Urinary bladder (tissue), 4 donors: ENCODE measurements at places on chromosomes 2 and 18.

DNA sequence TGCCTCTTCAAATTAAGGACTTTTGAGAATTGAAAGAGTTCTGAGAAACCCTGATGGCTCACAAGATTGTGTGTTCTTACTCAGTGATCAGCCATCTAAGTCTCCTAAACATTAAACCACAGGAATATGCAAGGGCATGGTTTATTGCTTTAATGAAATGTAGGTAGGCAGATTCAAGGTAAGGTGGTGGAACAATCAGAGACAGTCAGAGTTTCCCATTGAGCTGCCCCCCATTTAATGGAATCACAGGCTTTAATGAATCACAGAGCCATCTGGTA lies 107.8 kb upstream of the LRATD1 start:
- DNase-seq, result no peak

- no peak for DNase-seq
Measured at GRCh38 chr2:201758234-201758633, 22.5 kb downstream of the ALS2 start.

- no peak for DNase-seq
Measured at GRCh38 chr2:40409734-40410133, 42.2 kb downstream of the SLC8A1 start.

GRCh38 chr18:58615140-58616132 lies 13.5 kb downstream of the ALPK2 start:
- DNase-seq, result no peak

- DNase-seq, result no peak
Measured at GRCh38 chr2:128504246-128505149, 185.8 kb upstream of the HS6ST1 start.

GRCh38 chr2:73268830-73269685 lies 15.2 kb downstream of the FBXO41 start:
- DNase-seq, result no peak

- DNase-seq, result no peak
Measured at GRCh38 chr2:7437141-7437540, 519.9 kb downstream of the RNF144A start.

DNA sequence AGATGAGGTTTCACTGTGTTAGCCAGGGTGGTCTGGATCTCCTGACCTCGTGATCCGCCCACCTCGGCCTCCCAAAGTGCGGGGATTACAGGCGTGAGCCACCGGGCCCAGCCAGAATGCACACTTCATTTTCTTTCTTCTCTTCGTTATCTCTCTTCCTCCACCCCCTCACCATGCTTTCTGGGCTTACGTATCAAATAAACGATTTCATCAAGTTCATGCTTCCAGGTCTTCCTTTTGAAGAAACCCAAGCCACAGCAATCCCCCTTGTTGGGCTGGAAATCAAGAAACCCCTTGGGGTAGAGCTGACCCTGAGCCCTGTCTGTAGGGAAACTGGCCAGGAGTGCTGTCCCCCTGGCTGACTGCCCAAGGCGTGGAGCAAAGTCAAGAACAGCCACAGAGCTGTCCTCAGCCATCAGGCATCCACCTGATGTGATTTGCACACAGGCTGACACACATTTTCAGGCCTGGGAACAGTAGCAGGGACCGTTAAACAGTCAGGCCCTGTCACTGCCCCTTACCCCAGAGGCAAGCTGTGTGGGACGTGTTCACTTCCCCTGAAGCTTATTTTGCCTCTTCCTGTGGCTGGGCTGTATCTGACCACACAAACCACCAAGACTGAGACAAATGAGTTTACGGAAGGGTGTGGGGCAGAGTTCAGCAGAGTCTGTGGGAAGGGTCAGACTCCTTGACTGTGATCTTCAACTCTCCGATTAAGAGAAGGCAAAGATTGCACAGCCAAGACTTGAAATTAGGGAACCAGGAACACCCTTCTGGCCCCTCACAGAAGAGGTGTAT lies 15.1 kb upstream of the NMUR1 start:
- no peak for DNase-seq

DNA sequence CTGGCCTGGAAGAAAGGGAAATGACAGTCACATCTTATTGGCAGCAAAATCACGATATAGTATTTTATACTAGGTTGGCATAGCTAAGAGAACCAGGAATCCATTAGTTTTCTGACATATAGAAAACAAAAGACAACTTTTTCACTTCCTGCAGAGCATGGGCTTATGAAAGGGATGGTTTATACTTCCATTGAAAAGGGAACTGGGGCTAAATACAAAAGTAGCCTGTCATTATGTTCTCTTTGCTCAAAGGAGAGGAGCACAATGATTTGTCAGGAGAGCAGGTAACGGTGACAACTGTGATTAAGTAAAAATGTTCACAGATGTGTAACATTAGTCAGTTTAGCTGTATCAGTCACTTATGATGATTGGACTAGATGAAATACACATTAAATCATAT lies 46.4 kb downstream of the SLC25A12 start:
- no peak for DNase-seq

GRCh38 chr2:128446049-128446873 lies 127.6 kb upstream of the HS6ST1 start:
- DNase-seq, result no peak

DNA sequence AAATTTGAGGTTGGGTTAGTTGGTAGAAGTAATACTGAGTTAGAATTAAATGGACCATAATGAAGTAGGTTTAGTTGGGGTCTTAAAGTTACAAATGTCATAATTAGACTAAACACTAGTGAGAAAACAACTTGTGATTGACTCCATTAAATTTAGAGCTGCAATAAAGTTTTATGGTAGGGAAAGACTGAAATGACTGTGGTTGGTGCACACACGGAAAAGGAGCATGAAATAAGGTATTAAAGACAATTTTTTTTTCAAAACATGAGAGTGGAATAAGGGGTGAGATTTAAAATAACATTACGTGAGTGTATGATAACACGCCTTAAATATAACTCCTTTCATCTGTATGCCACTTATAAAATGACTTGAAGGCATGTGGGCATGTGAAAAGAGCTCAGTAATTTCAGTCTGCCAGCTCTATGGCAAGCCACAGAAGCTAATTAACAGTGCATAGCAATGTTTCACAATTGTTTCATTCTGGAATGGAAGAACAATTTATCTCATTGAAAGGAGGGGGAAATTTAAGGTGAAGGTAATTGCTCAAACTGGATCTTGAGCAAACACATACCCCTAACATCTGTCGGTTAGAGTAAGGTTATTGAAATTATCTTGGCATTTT lies 1.4 kb downstream of the FRZB start:
- no peak for DNase-seq

DNA sequence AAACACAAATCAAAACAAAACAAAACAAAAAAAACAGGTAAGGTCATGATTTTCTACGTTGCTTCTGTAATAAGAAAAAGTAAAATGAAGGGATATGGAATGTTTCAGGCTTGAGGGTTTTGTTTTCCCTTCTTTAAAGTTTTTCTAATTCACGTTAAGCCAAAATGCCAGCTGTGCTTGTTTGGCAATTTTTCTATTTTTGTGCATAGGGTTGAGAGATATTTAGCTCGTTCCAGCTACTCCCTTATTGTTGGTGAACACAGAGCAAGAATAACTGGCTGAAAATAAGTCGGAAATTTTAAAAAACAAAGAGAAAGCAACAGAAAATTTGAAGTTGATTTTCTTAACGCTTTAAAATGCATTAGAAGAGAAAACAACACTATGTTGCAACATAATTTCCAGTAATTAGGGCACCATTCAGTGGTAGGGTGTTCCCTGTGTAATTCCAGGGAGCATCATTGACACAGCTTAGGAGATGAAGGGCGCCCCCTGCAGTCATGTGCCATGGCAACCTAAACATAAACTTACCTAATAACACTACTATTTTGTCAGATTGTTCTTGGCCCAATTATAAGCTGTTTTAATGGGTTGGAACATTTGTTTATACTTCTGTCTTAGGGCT lies 99.5 kb downstream of the DTNA start:
- no peak for DNase-seq

DNA sequence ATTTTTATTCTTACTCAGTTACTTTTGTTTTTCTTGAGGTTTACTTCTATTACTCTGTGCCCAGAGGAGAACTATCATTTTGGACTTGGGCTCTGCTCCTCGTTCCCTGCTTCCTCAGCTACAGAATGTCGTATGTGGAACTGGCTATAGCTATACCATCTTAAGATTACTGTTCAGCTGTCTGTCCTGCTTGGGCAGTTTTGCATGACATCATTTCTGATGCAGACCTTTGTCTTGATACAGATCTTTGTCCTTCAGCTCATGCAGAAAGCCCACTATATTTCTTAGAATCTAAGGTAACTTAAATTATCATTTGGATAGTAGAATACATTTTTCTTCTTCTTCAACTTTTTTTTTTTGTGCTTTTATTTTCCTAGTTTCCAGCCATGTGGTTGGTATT lies 13.8 kb upstream of the C1GALT1C1L start:
- DNase-seq, result no peak

GRCh38 chr2:202169131-202169530 lies 69.3 kb downstream of the SUMO1 start:
- no peak for DNase-seq

DNA sequence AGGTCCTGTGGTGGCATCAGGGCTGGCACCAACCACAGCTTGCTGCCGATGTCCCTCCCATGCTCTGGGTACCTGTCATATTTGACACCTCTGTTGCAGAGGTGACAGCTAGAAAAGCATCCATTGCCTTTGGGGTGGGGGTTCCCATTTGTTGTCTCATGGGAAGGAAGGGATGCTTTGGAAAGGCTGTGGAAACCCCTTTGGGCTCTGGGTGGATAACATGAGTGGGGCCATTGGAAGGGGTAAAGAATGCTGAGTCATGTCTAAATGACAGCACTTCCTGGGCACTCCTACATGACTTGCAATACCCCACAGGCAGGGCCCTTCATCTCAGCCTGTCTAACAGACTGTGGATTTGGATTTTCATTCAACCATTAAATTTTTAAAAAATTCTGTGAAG lies 27.8 kb downstream of the CTIF start:
- no peak for DNase-seq

GRCh38 chr2:118822572-118822971 lies 24.9 kb downstream of the EN1 start:
- DNase-seq, result no peak

- DNase-seq, result no peak
Measured at GRCh38 chr2:108593547-108594098, 59.4 kb downstream of the LIMS1 start.

DNA sequence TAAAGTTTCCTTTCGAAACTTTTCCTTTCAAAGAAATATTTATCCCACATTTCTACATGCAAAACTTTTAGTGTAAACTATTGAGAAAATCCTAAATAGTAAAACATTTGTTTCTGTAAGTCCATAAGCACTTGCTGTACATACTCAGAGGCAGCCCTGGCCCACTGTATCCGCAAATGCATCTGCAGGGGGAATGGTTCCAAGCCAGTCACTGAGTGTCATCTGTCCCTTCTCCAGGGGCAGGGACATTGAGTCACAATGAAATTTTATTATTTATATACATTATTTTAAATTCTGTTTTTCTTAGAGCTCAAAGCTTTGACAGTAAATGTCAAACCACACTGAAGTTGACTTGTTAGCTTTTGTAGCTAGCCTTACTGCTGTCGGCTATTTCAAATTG lies 367.2 kb downstream of the MTX2 start:
- DNase-seq, result no peak

DNA sequence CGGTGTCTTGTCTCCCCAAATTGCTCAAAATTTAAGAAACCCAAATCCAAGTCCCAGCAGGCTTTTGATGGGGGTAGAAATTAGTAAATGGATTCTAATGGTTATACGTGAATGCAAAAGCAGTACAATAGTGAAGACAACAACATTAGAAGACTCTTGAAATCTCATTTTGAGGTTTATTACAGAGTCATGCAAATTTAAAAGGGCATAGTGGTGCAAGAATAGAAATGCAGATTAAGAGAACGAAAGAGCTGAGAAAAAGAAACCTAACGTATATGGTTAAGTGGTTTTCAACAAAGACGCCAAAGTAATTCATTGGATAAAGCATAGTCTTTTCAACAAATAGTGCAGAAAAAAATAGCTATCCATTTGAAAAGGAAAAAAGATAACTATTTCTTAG lies 33.2 kb upstream of the CXXC1 start:
- DNase-seq, result no peak

DNA sequence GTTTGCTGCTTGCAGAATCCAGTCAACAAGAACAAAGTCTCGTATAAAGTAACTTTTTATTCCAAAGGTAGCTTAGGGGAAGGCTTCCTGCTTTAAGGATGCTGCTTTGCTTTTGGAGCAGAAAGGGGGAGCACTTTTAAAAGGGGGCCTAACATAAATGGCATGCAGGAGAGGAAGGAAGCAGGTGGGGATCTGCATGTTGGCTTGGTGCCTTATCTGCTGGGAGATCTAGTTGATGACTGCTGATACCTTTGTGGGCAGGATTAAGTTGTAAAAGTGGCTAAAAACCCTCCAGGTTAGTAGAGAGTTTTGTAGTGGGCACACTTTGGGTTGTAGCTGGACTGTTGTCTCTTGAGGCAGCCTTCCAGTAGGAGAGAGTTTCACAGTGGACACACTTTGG lies 22.5 kb downstream of the UBR3 start:
- no peak for DNase-seq

DNA sequence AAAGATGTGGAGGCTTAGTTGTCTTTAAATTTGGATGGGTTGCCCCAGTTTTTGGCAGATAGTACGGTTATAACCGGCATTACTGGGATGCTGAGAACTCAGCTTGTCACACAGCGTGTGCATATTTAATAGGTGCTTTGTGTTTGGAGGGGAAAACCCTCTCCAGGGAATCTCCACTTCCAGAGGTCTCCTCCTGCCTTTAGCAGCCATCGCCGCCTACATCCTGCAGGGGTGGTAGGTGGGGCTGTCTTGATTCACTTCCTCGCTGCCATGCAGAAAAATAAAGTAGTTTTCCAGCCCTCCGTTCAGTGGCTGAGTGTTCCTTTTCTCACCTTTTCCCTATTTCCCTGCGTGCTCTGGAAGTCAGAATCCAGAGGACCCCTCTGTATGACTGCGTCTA lies 76.4 kb downstream of the ITGB1BP1 start:
- no peak for DNase-seq

GRCh38 chr2:190879474-190880377 lies 895 bp upstream of the GLS start:
- no peak for DNase-seq

DNA sequence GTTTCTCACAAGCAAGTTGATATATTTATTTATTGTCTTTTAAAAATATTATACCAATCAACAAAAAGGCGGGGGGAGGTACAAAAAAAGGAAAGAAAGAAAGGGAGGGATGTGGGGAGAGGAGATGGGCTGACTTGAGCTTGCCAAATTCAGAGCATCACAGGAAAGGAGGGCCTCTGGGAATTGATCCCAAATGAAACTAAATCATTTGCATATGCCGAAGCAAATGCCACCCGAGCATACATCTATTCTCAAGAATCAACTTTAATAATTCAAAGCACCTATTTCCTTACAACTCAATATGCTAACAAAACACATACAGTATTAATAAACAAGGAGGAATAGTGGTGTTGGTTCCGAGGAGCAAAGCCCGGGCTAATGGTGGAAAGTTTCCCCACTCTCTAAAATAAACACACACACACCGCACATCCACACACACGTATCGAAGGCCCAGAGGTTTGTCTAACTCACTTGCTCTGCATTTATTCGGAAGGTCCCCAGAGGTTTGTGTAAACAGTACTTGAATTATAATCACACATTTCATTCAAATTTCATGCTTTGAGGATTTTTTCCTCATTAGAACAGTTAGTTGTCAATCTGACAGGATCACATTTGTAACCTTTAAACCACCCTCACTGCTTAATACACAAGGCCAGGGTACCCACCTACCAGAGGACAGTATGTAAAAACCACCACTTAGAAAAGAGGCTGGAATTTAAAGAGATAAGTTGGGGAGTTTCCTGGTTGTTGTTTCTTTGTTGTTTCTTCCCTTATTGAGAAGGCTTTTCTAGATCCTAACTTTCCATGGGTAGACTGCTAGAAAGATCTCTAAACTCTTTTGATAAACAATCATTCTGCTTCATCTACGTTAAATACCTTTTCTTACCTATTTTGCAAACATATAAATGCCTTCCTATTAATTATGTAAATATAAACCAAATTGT lies 264.7 kb downstream of the TCF4 start:
- DNase-seq, result no peak
